ENCODE measurements at places on chromosomes 1 and 21.
A peak's percentile ranks its signal among the peaks of the same experiment; 100 is the strongest.

- DNase-seq = no peak
Observed at GRCh38 chr1:206537141-206537540, 29.8 kb downstream of the RASSF5 start.

GRCh38 chr1:86914998-86915736 lies 732 bp downstream of the HS2ST1 start:
- DNase-seq = peak; percentile 20

DNA sequence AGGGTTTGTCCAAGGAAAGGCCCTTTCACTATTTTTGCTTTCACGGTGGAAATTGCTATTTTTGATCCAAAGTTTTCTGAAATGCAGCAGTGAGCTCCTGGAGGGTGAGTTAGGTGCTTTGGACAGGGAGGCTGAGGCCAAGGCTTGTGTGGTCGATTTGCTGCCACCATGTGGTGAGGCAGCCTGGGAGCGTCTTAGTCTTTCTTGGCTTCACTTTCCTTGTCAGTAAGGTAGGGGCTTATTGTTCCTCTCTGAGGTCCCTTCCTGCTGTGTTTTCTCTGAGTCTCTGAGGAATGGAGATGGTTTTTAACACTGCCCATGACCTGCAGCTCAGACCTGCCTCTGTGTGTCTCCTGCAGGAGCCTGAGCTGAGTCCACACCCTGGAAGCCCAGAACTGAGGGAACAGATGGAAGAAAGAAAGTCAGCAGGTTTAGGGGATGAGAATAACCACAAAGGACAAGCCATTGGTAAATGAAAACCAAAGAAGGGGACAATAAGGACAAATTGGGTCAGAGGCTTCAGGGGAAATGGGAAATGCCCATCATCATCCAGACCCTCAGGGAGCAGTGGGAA lies 20.1 kb upstream of the S100A10 start:
- DNase-seq = peak; percentile 44

- DNase-seq = no peak
Observed at GRCh38 chr21:26554365-26554764, 18.7 kb downstream of the CYYR1 start.

- no peak for DNase-seq
Observed at GRCh38 chr21:35674895-35675470, 385.3 kb downstream of the SETD4 start.

DNA sequence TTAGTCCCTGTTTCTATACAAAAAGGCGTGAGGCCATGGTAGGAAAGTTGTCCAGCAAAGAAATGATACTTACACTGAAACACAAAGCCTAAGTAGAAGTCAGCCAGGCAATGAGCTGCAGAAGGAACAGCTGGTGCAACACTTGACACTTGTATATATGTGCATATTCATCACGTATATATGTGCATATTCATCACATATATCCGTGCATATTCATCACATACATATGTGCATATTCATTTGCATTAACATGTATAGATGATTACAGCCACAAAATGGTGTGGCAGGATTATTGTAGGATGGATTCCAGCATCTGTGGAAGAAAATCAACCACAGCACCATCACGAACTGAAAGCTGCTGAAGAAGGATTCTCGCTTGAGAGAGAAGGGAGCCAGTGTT lies 189.0 kb upstream of the RGS18 start:
- DNase-seq = no peak

DNA sequence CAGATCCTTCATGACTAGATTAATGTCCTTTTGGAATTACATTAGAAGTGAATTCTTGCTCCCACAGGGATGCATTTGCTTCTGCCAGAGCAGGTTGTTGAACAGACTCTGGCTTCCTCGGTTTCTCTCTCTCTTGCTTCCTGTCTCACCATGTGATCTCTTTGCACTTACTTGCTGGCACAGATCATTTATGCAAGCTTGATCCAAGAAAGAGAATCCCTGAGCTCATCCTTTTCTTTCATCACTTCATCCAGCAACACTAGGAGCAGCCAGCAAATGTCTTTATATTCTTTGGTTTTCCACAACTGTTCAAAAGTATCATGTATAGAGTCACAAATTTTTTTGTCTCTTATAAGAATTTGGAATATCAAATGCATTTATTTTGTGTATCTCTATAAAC lies 313.5 kb downstream of the ZNF326 start:
- no peak for DNase-seq

GRCh38 chr1:98749152-98749756 lies 87.7 kb downstream of the SNX7 start:
- DNase-seq = no peak

DNA sequence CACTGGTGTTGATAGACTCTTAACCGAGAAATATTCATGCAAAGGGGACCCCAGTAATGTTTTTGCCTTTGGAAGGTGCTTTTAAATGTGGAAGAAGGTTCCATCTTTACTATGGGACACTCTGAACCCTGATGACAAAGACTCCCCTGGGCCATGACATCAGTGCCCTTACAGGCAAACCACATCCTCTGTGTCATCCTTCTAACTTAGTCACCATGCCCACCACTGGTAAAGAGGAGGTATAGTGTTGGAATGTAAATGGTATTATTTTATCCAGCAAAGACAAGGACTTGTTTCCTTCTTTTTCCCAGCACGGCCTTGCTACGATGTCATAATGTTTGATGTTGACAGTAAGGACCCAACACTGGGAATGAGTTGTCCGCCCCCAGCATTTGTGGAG lies 12.6 kb downstream of the METTL13 start:
- DNase-seq = peak; percentile 19

DNA sequence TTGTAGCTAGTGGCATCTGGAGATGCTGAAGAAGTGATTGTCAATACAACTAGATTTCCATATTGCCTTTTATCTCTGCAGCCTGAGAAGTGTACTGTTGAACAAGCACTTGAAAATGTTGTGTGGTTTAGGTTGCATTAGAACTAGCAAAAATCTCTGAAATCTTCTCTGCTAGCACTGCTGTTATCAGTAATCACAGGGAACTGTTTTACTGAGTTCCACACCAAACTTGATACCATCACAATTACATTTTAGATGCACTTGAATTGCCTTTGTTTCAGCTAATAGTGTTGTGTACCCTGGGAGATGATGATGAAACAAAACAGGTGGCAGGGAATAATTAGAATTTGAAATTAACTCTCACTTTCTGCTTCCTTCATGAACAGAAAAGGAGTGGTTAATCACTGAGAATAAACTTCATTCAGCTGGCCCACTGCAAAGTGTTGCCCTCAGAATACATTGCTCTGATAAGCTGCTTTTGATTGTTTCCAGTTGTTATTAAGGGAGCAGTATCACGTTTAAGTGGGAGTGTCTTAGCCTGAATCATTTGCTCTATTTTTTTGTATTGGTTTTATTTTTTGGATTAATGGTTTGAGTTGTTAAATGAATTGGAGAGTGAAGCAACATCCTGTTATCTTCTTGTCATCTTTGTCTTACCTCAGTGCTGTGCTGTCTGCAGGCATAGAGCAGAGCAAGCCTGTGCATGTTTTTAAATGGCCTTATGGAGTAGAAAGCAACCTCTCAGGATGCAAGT lies 13.0 kb downstream of the FAM20B start:
- no peak for DNase-seq

DNA sequence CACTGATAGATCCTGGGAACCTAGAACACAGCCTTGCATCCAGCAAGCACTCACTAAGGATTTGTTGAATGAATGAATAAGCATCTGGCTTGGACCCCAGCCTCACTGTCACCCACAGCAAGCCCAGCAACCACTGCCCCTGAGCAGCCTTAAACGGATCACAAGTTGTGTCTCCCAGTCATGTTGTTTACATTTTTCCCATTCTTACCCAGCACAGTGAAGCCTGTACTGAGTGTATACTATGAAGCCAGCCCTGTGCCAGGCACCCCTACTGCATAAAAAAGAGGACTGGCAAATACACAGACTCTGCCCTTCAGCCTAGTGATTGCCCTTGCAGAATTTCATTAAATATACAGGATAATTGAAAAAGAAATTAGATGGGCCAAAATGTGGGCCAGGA lies 30.2 kb downstream of the RRAGC start:
- DNase-seq = no peak

GRCh38 chr1:55572878-55573734 lies 357.9 kb upstream of the USP24 start:
- no peak for DNase-seq

GRCh38 chr1:21201650-21202049 lies 25.0 kb upstream of the EIF4G3 start:
- DNase-seq = no peak

DNA sequence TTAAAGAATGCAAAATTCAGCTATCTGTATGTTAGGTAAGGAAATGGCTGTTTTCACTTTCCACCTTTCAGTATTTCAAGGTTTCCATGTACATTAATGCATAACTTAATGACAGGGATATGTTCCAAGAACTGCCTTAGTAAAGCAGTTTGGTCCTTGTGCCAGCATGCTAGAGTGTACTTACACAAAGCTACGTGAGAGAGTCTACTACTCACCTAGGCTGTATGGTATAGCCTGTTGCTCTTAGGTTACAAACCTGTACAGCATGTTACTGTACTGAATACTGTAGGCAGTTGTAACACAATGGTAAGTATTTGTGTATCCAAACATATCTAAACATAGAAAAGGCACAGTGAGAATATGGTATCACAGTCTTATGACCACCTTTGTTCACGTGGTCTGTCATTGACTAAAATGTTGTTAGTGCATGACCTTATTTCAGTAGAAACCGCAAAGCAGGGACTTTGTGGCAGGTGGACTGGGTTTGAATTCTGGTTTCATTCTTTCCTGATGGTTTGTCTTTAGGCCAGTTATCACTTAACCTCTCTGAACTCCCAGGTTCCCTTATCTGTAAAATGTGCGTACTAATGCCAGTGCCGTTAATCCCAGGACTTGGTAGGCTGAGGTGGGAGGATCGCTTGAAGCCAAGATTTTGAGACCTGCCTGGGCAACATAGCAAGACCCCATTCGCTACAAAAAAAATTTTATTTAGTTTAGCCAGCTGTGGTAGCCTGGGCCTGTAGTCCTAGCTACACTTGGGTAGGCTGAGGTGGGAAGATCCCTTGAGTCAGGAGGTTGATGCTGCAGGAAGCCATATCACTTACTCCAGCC lies 4.9 kb downstream of the SMYD2 start:
- no peak for DNase-seq

GRCh38 chr1:195045072-195045471 lies 1563.2 kb downstream of the KCNT2 start:
- DNase-seq = no peak

DNA sequence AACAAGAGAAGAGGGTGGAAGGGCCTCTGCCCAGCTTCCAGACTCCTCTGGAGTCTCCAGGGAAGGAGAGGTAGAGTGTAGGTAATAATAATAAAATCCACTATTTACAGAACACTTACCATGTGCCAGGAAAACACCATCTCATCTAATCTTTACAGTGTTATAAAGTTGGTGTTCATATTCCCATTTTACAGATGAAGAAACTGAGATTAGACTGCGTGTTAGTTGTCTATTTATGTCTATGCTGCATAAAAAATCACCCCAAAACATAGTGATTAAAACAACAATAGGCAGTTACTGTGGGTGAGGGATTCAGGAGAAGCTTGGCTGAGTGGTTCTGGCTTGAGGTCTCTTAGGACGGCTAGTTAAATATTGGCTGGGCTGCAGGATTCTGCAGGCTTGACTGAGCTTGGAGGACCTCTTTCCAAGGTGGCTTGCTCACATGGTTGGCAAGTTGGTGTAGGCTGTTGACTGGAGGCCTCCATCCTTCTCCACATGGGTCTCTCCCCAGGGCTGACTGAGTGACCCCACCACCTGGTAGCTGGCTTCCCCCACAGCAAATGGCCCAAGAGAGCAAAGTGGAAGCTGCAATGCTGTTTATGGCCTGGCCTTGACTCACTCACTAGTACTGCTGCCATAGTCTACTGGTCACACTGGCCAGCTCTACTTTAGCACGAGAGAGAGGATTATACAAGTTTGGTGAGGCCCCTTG lies 6.5 kb upstream of the ALX3 start:
- no peak for DNase-seq

GRCh38 chr1:75312620-75313019 lies 178.4 kb downstream of the LHX8 start:
- no peak for DNase-seq

DNA sequence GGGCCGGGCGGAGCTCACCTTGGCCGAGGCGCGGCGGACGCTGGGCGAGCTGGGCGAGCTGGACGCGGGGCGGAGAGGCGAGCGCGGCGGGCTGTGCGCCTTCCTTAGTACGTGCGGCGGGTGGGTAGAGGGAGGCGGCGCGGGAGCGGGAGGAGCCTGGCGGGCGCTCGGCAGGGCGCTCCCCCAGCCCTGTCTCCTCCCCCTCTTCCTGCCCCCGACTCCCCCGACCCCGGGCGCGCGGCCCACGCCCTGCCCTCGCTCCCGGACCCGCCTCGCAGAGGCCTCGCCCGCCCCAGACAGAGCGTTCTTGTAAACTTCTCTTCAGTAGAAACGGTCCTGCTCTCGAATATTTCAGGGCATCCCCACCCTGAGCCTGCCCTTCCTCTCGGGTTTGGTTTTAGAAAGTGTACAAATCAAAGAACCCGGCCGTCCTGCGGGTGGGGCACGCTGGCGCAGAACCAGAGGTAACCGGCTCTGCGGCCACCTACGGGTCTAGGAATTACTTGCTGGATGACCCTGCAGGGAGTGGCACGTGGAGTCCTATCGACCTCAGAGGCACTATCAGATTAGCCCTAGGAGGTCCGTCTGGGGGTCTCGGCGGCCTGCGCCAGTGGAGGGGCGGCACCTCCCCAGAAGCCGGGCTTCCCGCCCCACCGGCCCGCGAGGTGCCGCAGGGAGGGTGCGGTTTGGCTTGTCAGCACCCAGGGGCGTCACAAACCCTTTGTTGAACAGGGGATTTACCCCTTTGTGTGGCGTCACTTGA lies at the start of gene S100A10:
TSS of gene S100A10 (minus strand) at position 126 of the 763 bp plus-strand sequence. CDS start 7,629 bp downstream, outside the sequence.
- DNase-seq = peak; percentile 65

DNA sequence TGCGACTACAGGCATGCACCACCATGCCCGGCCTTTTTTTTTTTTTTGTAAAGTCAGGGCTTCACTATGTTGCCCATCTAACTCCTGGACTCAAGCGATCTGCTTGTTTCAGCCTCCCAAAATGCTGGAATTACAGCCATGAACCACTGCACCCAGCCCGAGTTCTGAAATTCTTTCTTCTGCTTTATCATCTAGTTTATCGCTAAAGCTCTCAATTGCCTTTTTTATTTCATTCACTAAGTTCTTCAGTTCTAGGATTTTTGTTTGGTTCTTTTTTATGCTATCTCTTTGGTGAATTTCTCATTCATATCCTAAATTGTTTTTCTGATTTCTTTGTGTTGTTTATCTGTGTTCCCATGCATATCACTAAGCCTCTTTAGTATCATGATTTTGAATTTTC lies 27.0 kb downstream of the KIAA0319L start:
- DNase-seq = no peak

DNA sequence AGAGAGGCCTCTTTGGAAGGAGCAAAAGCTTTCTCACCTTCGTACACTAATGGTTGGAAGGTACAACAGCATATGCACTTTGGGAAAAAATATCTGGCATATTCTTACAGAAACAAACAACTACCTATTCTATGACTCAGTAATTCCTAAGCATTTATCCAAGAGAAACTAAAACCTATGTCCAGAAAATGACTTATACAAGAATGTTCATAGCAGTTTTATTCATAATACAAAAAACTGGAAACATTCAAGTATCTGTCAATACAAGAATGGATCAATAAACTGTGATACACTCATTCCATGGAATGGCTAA lies 8.2 kb downstream of the NBPF1 start:
- DNase-seq = no peak

- DNase-seq = no peak
Observed at GRCh38 chr1:155017946-155018316, 15.3 kb downstream of the ZBTB7B start.

Data from CD14-positive monocyte (primary cell).